Eye (tissue), 1 donor: ENCODE measurements at places on chromosomes 6 and 20.

GRCh38 chr6:82283771-82284410 lies 36.3 kb upstream of the IBTK start:
- DNase-seq: peak; percentile 8

DNA sequence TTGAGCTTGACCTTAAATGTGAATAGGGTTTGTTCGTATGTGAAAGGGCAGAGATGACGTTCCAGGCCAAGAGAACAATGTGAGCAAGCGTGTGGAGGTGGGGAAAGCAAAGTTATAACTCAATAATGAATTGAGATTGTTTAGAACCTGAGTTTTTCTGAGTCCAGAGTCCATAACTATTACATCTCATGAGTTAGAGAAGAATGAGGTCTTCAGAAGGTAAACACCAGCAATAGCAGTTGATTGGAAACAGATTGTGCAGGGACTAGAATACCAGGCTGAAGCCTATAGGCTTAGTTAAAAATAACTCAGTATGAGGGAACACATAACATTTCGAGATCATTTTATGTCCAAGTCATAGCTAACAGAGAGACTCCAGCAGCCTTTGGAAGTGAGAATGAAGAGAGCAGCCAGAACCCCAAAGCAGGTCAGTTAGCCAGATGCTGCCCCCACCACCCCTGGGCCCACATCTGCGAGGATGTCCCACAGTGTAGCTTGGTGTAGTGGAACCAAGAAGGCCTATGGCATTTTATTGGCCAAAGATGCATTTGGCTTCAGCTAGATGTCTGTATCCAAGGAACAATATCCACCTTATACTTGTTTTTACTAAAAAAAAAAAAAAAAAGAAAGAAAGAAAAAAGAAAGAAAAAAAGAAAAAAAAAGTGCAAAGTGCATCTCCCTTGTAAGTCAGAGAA lies 121.7 kb downstream of the TNFRSF21 start:
- peak; percentile 4 for DNase-seq

GRCh38 chr6:100719883-100720682 lies 161.0 kb downstream of the ASCC3 start:
- DNase-seq: peak; percentile 16

DNA sequence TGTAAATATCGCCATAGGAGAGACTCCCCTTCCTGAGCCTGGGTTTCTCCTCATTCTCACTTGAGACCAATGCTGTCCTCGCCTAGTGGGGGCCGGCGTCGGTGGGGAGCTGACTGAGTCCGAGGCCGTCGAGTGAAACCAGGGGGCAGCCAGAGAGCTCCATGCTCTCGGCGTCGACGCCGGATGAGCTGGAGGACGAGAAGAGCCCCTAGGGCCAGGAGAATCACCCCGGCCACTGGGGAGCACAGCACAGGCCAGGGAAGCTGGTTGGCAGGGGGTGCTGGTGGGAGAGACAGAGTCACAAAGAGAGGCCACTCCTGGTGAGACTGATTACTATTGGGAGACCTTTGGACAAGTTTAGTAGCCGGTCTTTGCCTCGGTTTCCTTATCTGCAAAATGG lies 6.4 kb upstream of the GPSM3 start:
- DNase-seq: no peak

GRCh38 chr6:50889497-50889896 lies 70.8 kb downstream of the TFAP2B start:
- DNase-seq: no peak

DNA sequence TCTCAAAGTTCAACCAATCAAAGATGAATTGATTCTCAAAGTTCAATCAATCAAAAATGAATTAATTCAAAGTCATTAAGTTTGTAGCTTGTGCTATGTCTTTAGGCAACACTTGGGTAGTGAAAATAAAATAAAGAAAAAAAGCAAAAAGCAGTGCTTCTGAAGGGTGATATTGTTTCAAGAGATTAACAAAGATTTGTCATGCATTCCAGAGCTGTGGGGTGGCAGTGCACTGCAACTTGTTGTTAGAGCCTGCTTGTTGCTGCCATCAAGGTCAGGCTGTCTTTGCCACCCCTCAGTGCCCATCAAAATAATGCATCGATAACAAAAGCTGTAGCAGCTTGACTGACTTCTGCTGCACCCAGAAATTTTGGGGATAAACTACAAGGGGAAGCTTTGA lies 128.6 kb downstream of the RNF144B start:
- no peak for DNase-seq

DNA sequence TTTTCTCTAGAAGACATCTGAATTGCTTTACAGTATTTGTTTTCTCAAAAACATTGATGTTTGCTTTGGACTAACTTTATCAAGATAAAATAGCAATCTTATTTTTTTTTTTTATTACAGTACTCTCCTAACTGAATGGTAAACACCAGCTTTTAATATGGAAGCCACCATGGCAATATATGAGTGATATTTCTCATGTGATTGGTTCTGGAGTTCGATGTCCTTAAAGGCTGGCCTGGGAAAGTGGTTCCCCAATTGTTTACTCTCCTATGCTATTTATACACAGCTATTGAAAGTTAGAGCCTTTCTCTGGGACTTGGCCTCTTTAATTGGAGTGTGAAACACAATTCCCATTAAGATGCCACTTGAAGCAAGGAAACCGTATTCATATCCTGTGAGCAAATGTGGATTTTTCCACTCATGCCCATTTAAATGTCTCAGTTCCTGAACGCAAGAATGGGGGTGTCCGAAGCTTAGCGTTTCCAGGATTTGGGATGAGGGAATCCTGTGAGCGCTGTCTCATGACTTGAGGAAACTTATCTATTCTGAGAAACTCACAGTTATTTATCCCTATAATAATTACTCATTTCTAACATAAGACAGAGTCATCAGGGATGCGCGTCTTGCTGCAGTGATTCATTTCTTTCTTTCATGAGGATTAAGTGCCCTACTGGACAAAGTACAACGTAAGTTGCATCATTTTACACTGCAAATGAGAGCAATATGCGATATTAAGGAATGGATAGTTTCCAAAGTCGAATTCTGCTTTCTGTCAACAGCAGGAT lies 143.3 kb upstream of the PREP start:
- no peak for DNase-seq

DNA sequence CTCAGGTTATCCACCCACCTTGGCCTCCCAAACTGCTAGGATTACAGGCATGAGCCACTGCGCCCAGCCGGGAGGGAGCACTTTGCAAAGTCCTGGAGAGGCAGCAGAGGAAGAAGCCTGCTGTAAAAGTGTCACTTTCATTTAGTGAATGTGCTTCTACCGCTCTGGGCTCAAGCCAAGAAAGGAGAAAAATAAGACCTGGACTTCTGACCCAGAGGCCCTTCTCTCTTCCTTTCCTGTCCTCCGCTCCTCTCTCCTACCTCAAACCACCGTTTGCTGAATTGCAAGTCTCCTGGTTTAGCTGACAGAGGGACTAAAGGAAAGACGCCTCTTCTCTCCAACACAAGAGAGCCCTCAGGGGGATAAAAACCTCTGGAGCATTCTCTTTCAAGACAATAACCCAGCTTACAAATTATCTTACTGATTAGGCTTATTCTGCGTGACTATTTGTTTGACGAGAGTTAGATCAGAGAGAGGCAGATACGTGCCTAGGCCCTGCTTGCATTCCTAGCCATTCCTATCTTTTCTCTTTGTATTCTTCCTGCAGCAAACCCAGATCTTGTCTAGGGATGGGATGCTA lies 84.2 kb upstream of the SLC22A23 start:
- no peak for DNase-seq

GRCh38 chr6:144585217-144585814 lies 300.2 kb downstream of the UTRN start:
- DNase-seq: peak; percentile 83

GRCh38 chr6:73252703-73253102 lies 10.3 kb downstream of the KHDC1 start:
- no peak for DNase-seq

GRCh38 chr20:31760519-31761240 lies 21.6 kb downstream of the TPX2 start:
- DNase-seq: no peak
